ENCODE measurements at places on chromosomes 13 and 19. TPM values are rescaled to one million over a fixed set of nuclear protein-coding genes. Genes with fewer than 3 reads are reported as not detected.

ZNF324B gene
- total RNA-seq: 9.9 TPM

RDH8 gene
- not detected for total RNA-seq

FCHO1 gene
- total RNA-seq: 2.1 TPM

EDDM13 gene
- not detected for total RNA-seq

POU4F1 gene
- not detected for total RNA-seq

BSG gene
- total RNA-seq: 700 TPM

Data from A172 (cell line).